ENCODE measurements at places on chromosomes 12 and 14.
A peak's percentile ranks its signal among the peaks of the same experiment; 100 is the strongest.

- DNase-seq: no peak
- H3K36me3 ChIP-seq: no peaks in the 10 kb centered on the region
- peaks cover 15% of the 10 kb centered on the region for H3K27me3 ChIP-seq
- H3K27ac ChIP-seq: no peak overlapping the region
- H3K4me1 ChIP-seq: peaks cover 21% of the 10 kb centered on the region
These were observed 3.1 kb downstream of the WNT10B start for GRCh38 chr12:48968467-48968866.

DNA sequence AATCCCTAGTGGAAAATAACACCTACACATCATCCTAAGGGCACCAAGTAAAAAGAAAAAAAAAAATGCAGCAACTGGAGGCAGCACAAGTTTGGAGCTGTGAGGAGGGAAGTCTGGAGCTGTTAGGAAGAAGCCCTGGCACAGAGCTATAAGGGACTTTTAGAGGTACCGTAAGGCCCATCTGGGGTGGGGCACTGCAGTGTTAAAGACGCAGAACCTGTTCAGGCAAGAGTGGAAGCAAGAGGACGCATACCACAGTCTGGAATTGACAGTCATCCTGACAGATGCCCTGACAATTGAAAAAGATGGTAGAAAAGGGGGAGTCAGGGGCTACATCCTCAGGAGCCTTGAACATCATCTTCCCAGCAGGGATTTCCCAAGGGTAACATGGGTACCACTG is 195.9 kb upstream of the PLEKHG7 start:
- peaks cover 8% of the 10 kb centered on the region for H3K36me3 ChIP-seq
- no peaks in the 10 kb centered on the region for H3K27me3 ChIP-seq
- H3K4me3 ChIP-seq: peak overlapping the region; percentile 80
- DNase-seq: no peak

GRCh38 chr12:91902860-91903683 is 242.6 kb downstream of the BTG1 start:
- no peak overlapping the region for H3K4me3 ChIP-seq
- H3K36me3 ChIP-seq: peaks cover 7% of the 10 kb centered on the region
- H3K27ac ChIP-seq: no peak overlapping the region
- no peak for DNase-seq
- peaks cover 1% of the 10 kb centered on the region for H3K27me3 ChIP-seq

DNA sequence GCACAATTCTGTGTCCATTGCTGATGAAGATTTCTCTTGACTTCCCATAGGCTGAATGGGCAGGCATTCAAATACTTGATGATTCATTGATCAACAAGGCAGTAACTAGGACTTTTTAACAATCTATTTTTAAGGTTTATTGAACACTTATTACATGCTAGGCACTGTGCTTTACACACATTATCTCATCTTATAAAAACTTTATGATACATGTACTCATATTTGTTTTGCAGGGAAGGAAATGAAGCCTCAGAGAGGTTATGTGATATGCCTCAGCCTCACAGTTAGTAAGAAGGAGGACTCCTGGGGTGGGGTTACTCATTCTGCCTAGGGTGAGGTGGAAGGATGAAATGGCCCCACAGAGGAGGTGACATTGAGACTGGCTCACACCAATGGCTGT is 12.9 kb upstream of the EMP1 start:
- DNase-seq: no peak
- H3K27ac ChIP-seq: no peak overlapping the region
- no peak overlapping the region for H3K4me3 ChIP-seq
- H3K4me1 ChIP-seq: peaks cover 9% of the 10 kb centered on the region
- H3K27me3 ChIP-seq: peaks cover 21% of the 10 kb centered on the region

GRCh38 chr12:66573605-66574004 is 105.3 kb downstream of the GRIP1 start:
- peaks cover 4% of the 10 kb centered on the region for H3K27me3 ChIP-seq
- no peaks in the 10 kb centered on the region for H3K36me3 ChIP-seq
- no peaks in the 10 kb centered on the region for H3K4me1 ChIP-seq
- H3K27ac ChIP-seq: no peak overlapping the region
- H3K4me3 ChIP-seq: no peak overlapping the region

DNA sequence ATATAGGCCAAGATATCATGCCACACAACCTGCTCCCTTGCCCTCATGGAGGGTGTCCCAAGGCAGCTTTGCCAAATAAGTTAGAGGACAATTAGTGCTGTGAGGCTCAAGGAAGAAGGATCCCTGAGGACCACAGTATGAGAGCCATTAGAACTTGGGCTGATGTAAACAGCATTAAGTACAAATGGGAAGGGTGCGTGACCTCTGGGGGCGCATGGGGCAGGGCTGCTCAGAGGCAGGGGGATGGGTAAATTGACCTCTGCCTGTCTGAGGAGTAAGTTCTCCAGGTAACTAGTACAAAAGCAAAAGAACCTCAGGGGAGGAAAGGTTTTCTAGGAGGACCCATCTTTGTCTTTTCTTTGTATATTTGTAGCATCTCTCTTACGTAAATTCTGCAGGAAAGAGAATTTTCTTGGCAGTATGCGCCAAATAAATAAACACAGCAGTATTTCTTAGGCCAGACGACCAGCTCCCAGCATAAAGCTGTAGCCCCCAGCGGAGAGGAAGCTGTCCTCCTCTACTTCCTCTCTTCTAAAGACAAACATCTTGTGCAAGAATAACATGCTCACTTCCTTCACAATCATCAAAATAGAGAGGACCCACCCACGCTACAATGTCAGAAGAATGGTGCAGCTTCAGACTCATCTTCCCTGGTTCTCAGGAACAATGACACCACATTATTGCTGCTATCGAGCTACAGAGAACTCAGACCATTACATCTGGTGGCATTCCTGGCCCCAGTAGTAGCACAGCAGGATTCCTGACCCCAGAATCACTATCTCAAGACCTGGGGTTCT is 16.4 kb upstream of the VWF start:
- peaks cover 6% of the 10 kb centered on the region for H3K36me3 ChIP-seq
- H3K27me3 ChIP-seq: peaks cover 7% of the 10 kb centered on the region
- no peak for DNase-seq
- H3K4me1 ChIP-seq: peaks cover 20% of the 10 kb centered on the region
- H3K4me3 ChIP-seq: peak overlapping the region; percentile 50

GRCh38 chr14:71487941-71488340 is 444.3 kb upstream of the RGS6 start:
- peaks cover 29% of the 10 kb centered on the region for H3K4me1 ChIP-seq
- peaks cover 15% of the 10 kb centered on the region for H3K36me3 ChIP-seq
- no peaks in the 10 kb centered on the region for H3K27me3 ChIP-seq
- no peak overlapping the region for H3K4me3 ChIP-seq

GRCh38 chr12:127861406-127861805 is 405.6 kb upstream of the TMEM132C start:
- H3K27ac ChIP-seq: no peak overlapping the region
- no peak overlapping the region for H3K4me3 ChIP-seq
- no peak for DNase-seq

DNA sequence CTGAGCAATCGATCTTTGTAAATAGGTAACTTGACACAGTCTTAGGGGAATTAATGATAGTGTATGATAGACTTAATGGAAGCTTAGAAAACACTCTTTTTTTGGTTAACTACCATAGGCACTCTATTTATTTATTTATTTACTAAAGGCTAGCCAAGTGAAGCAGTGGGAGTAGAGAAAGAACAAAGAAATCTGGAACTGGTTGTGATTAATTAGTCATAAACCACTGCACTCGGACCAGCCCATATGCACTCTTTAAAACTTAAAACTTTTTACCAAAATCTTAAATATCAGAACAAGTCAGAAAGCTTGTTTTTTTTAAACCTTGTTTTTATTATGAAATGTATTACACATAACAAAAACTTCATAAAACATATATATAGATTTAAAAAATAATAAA is 49.5 kb upstream of the SRP54 start:
- DNase-seq: no peak
- H3K4me3 ChIP-seq: no peak overlapping the region
- no peak overlapping the region for H3K27ac ChIP-seq
- no peaks in the 10 kb centered on the region for H3K27me3 ChIP-seq

- H3K4me1 ChIP-seq: peaks cover 52% of the 10 kb centered on the region
- no peak overlapping the region for H3K4me3 ChIP-seq
- H3K27me3 ChIP-seq: no peaks in the 10 kb centered on the region
These were observed 17.8 kb downstream of the HDAC7 start for GRCh38 chr12:47801904-47802246.

Measured in memory B cell (primary cell).